ENCODE measurements at places on chromosomes 6 and 20.

DNA sequence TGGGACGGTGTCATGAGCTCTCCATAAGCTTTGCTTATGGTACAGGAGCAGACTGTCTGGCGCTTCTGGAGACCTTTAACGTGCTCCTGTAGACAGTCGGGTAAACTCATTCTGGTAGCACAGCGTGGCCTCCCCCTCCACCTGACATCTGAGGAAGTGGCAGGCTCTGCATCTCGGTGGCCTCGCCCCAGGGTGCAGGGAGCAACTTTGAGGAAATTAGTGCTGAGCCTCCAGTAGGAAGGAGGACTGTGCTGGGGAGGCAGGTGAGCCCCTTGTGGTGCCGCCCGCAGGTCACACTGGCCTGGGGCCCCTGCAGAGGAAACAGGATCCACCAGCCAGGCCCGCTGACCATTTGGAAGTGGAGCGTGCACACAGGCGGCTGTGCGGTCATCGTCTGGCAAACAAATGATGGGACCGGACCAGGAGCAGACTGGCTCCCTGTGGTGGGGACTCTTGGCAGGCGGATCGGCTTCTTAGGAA is 57.9 kb downstream of the SYNJ2 start:
- DNase-seq, result no peak

GRCh38 chr6:35775031-35775430 is 1.4 kb upstream of the CLPSL2 start:
- no peak for DNase-seq

GRCh38 chr6:151757506-151757955 is 50.0 kb upstream of the ESR1 start:
- no peak for DNase-seq

DNA sequence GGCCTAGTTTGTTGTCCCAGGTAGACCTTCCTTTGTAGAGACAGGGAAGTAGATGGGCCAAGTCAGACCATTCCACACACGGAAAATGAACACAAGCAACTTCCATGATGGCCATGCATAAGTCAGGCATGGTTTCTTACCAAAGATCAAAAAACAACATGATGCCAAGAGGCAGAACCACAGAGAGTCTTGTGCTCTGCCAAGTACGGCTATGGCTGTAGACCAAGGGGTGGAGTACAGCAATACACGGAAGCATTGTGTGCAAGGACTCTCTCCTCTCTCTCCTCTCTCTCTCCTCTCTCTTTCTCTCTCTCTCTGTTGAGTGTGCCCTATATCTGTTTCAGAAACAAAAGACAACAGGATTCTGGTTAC is 4.8 kb upstream of the DUSP22 start:
- no peak for DNase-seq

DNA sequence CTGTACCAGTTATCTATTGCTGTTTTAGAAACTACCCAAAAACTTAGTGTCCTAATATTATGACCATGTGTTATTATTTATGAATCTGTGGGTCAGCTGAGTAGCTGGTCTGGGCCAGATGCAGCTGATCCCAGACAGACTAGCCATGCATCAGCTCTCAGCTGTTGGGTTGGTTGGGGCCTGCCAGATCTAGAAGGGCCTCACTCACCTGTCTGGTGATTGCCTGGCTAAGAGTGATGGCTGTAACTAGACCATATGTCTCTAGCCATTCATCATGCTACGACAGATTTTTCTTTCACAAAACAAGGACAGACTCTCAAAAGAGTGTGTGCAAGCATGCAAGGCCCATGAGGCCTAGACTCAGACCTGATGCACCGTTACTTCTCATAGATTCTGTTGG is 403.2 kb downstream of the SAMD5 start:
- DNase-seq, result no peak

DNA sequence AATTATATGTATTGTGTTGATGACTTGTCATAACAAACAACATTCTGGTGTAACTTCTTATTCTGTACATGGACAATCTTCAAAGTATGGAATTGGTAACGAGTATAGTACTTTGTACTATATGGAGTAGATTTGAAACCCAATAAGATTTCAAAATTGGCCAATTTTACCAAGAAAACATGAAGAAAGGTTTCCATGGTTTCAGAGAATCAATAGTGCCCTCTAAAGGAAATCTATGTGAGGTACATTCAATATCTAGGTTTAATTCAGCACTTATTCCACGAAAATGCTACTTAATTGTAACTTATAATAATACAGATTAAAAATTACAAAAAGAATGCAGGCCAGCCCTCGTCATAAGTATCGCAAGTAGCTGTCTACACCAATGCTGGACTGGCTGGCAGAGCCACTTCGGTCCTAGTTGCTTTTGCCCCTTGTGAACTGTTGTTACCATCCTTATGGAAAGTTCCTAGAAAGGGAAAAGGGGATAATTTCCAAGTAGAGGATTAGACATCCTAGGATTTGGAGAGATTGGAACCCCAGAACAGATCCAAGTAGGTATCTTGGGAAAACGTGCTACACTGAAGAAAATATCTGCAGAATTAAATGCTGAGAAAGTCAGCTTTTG is 70.9 kb downstream of the LCA5 start:
- peak; percentile 18 for DNase-seq

DNA sequence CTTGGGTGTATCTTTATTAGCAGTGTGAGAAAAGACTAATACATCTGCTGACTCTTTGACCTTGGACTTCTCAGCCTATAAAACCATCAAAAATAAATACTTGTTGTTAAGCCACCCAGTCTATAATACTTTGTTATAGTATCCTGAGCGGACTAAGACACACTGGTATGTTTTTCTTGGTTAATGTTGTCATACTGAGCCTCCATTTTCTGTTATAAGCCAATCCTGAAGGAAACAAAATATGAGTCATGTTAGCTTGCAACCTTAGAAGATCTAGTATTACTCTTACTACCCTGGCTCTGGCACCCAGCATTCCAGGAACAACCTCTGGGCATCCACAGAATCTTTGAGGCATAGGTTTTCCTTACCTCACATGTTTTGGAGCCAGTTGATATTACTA is 307.2 kb downstream of the FRK start:
- no peak for DNase-seq

DNA sequence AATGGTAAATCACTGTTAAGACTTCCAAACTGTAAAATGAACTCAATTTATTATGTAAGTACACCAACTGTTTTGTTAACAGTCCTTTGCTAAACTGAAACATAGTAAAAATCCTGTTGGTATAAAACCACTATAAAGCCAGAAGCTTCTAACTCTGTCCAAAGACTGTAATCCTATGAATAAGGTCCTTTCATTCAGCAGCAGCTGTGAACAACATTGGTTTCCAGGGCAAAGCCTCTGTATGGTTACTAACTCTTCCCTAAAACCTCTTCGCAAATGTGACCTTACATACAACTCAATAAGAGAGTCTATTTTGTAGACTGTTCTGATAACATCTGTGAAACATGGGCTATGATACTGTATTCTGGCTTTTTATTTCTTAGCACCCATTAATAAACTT is 40.1 kb downstream of the NUP153 start:
- DNase-seq, result no peak

Data from NCI-H1436 (cell line).